Stimulated activated CD8-positive, alpha-beta memory T cell treated with anti-CD3 and anti-CD28 coated beads, Interleukin-2, amount 100 ng/mL, for 1 hour (primary cell): ENCODE measurements at places on chromosomes 16 and 17.

- no peak for DNase-seq
Observed at GRCh38 chr16:85690469-85691064, 1.8 kb upstream of the GINS2 start.

DNA sequence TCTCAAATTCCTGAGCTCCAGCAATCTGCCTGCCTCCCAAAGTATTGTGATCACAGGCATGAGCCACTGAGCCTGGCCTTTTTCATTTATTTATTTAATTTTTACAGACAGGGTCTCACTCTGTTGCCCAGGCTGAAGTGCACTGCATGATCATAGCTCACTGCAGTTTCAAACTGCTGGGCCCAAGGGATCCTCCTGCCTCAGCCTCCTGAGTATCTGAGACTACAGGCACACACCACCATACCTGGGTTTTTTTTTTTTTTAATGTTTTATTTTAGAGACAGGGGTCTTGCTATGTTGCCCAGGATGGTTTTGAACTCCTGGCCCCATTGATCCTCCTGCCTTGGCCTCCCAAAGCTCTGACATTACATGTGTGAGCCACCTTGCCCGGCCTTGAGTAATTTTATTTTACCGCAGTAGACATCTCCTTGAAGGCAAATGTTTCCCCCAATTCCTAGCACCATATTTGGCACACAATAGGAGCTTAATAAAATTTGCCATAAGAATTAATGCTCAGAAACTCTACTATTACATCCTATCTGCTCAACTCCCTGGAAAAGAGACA is 1.9 kb upstream of the EEF2K start:
- DNase-seq: no peak

DNA sequence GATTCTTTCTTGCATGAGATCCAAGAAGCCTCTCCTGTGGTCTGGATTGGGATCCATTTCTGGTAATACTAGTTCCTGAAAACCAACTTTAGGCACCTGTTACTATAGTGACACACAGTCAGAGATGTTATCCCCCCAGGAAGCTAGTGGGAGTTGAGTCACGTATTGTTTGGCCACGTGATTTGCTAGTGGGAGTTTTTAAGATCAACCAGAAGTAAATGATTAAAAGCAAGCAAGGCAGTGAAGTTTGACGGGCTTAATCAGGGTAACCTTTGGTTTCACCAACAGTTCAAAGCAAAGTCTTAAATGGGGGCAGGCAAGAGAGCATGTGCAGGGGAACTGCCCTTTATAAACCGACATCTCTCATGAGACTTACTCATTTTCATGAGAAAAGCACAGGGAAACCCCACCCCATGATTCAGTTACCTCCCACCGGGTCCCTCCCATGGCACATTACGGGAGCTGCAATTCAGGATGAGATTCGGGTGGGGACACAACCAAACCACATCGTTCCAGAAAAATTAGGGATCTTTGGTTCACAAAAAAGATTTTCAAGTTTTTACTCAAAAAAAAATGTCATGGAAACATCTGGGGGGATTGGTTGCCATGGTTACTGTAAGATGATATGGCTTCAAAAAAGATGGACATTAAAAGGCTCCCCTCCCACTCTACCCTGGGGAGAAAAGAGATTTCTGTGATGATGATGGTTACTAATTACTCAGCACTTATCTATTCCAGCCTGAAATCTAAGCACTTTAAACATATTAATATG is 483.1 kb upstream of the ERCC4 start:
- DNase-seq: no peak

DNA sequence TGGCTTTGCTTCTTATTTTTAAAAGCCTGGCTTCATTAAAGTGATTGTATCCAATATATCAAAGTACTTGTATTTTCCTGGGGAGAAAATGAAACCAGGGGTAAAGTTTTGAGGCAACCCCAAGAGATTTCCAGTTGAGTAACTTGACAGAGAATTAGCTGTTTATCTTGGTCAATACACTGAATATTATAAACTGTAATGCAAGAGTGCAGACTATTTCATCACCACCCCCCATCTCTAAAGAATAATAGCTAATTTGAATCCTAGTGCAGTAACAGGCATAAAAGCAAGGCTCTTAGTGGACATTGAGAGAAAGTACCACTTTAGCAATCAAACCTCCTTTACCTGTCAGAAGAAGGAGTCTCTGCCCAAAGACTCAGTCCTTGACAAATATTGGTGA is 27.0 kb downstream of the IRX6 start:
- DNase-seq: no peak

GRCh38 chr17:59366773-59367656 is 35.6 kb downstream of the YPEL2 start:
- DNase-seq: no peak

DNA sequence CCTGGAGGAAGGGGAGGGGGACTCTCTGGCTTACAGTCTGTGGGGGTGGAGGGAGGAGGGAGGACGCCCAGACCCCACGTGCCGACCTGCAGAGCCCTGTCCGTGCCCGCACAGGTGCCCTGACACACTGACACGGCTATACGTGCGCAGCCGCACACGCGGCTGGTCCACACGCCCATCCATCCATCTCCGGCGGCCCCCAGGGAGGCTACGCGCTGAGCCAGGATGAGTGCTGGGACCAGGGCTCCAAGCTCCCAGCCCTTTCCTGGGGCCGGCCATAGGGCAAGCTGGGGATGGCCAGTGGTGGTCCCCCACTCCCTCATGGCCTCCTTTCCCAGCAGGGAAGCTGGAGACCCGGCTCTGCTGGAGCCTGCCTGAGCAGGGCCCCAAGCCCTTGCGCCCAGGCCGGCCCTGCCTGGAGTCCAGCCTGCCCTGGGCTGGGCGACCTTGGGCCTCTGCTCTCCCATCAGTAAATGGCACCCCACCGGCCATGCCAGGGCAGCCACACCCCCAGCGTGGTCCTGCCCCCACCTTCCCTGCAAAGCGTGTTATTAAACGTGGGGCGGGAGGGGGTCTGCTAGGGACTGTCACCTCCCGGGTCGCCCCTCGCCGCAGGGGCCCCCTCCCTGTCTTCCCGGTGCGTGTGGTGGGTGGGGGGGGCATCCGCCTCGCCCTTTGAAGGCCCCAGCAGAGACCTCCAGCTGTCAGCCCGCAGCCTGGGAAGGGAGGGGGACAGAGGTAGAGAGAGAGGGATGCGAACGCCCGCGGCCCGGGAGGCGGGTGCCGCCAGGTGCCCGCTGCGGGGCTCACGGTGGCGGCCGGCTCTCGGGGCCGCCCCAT is 863 bp downstream of the CASKIN1 start:
- DNase-seq: no peak

DNA sequence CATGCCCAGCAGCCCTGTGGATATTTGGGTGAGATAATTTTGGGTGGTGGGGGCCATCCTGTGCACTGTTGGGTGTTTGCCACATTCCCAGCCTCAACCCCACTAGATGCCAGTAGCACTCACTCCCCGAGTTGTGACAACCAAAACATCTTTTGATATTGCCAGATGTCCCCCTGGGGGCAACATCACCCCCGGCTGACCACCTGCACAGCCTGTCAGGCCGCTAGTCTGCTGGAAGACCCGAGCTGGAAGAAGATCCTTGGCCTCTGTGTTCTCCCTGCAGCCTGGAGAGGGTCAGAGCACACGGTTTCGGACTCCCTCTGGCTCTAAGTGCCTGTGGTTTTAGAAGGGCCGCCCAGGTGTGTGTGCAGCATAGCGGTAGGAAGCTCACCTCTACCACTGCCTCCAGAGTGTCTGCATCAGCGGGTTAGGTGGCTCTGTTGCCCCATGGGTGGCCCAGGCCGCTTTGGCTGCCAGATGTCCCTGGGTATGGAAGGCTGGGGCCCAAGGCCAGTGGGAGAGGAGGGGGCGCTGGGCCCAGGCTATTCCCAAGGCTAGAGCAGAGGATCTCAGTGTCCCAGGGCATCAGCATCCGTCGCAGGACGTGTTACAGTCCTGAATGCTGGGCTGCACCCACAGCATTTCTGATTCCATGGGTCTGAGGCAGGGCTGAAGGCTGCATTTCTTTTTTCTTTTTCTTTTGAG is 195.8 kb upstream of the GSE1 start:
- no peak for DNase-seq

- DNase-seq: no peak
Observed at GRCh38 chr16:71672125-71672524, 46.1 kb downstream of the MARVELD3 start.

DNA sequence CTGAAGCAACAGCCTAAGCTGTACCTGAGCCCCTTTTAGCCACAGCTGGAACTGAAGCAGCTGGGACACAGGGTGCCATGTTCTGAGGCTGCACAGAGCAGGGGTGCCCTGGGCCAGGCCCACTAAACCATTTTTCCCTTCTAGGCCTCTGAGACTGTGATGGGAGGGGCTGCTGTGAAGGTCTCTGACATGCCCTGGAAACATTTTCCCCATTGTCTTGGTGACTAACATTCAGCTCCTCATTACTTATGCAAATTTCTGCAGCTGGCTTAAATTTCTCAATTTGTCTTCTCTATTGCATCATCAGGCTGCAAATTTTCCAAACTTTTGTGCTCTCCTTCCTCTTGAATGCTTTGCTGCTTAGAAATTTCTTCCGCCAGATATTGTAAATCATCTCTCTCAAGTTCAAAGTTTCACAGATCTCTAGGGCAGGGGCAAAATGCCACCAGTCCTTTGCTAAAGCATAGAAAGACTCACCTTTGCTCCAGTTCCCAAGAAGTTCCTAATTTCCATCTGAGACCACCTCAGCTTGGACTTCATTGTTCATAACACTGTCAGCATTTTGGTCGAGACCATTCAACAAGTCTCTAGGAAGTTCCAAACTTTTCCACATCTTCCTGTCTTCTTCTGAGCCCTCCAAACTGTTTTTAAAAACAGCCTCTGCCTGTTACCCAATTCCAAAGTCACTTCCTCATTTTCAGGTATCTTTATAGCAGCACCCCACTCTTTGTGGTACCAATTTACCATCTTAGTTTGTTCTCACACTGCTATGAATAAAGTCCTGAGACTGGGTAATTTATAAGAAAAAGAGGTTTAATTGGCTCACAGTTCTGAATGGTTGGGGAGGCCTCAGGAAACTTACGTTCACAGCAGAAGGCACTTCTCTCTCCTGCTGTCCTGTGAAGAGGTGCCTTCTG is 49.8 kb downstream of the TMEM100 start:
- DNase-seq: no peak

DNA sequence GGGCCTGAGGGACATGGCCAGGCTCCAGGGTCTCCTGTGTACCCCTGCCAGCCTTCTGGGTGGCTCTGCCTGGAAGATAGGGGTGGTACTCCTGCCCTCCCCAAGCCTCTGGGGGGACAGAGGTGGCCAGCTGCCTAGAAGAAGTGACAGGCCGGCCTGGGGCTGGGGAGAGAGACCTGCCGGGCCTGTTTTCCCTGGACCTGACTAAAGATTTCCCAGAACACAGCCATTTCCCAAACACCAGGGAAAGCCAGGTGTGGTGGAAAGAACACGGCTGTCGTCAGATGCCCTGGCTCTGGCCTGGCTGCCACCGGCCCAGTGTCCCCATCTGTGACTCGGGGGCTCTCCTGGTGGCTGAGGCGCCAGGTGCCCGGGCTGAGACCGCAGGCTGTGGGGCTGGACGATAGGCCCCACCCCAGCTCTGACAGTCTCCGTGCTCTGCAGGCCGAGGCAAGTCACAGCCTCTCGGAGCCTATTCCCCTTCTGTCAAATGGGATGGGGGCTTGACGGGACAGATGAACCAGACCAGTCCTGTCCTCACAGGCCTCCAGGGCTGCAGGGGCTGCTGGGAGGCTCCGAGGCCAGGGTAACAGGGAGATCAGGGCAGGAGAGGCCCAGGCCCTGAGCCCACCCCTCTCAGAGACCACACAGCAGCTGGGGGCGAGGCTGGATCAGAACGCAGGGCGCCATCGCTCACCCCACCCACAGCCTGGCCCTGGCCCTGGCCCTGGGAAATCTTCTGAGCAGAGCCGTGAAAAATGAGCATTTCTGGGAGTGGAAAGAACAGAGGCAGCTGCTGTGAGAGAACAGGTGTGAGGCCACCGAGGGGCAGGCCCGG is 33.1 kb downstream of the CTU2 start:
- DNase-seq: no peak

GRCh38 chr17:64281962-64282752 is 19.1 kb upstream of the TEX2 start:
- no peak for DNase-seq

GRCh38 chr16:26120729-26121128 is 429.0 kb downstream of the HS3ST4 start:
- DNase-seq: no peak

GRCh38 chr17:58318627-58319172 is 9.9 kb downstream of the TSPOAP1 start:
- no peak for DNase-seq

DNA sequence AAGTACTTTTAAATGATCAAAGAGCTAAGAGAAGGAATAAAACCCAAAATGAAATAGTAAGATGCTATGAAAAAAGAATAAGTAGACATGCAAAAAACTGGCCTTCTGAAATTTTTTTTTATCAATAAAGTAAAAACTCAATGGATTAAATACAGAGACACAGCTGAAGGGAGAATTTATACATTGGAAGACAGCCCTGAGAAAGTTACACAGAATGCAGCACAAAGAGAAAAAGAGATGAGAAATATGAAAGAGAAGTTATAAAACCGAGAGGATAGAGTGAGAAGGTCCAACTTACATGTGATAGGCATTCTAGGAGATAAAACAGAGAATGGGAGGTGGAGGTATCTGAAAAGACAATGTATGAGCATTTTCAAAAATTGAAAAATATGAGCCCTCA is 57.0 kb downstream of the MARF1 start:
- no peak for DNase-seq

GRCh38 chr16:72969146-72969545 is 78.8 kb downstream of the ZFHX3 start:
- DNase-seq: no peak

DNA sequence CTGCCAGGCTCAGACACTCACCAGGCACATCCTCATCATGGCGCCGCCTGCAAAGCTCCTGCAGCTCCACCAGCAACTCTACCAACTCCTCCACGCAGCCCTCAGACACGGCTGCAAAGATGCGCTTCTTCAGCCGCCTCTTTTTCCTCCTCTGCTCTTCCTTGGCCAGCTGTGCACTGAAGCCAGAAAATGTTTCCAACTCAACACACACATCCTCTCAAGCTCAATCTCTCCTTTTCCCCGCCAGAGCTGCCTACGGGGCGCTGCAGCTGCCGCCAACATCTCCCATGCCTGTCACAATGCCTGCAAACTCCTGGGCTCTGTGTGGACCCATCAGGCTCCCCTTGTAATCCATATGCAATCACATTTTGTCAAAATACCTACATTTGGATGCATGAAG is 14.2 kb downstream of the TRPV3 start:
- DNase-seq: no peak

- no peak for DNase-seq
Observed at GRCh38 chr16:79703066-79703465, 102.5 kb upstream of the MAF start.

GRCh38 chr16:11581678-11582077 is 5.0 kb downstream of the LITAF start:
- DNase-seq: no peak

- no peak for DNase-seq
Observed at GRCh38 chr16:28155293-28155692, 56.5 kb downstream of the XPO6 start.
